NCI-H1417 treated with DMSO at 0.1 percent for 48 hours (cell line): ENCODE measurements at places on chromosomes 11 and 22.

GRCh38 chr11:108035690-108036089 lies 27.0 kb downstream of the CUL5 start:
- DNase-seq, result no peak

- no peak for DNase-seq
These were observed 13.0 kb upstream of the MYRF start for GRCh38 chr11:61739413-61739812.

DNA sequence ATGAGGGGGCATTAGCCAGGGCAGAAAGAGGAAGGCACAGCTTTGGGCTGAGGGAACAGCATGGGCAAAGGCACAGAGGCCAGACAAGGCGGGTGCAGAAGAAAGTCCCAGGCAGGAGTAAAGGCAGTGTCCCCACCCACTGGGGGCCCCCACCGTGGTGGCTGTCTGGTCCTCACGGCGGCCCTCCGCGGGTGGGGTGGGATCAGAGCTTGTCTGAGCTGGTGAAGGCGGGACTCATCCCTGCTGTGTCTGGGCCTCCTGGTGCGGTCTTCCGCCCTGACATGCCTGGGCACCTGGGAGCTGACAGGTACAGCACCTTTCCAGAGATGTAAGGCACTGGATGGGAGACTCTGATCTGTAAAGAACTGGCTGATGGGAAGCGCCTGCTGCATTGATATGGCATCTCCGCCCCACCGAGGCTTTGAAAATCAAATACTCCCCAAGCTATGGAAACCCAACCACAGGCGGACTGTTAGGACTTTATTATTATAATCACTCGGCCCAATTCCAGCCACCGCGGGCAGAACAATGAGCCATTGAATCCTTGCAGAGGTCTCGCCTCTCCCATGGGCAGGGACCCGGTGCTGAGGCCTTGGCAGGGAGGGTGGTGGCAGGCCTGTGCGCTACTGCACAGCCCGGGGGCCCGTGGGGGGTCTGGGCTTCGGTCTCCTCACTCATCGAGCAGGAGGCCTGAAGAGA lies 14.2 kb upstream of the GNB1L start:
- DNase-seq, result no peak

DNA sequence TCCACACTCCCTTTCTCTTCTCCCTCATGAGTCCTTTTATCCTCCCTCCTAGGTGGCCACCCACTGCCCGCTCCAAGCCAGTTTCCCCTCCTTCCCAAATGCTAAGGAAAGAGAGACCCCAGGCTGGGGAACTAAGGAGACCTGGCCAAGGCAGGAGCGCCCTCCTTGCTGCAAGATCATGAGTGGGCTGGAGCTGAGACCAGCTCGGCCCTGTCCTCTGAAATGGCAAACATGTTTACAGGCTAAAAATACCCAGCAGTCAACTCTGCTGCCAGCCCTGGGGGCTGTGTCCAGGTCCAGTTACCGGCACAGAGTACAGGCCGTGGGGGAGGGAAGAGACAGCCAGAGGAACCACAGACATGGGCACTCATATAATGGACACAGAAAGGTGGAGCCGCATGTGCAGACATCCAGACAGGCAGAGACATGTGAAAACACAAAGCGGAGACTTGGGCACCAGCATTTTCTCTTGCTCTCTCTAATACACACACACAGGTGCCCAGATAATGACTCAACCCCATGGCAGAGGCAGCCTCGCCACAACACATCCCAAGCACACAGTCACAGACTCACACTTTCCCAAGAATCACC lies 1.2 kb upstream of the AHNAK start:
- DNase-seq, result no peak

GRCh38 chr11:119307219-119307618 lies 9.7 kb downstream of the MCAM start:
- no peak for DNase-seq

- no peak for DNase-seq
These were observed 756.2 kb upstream of the TENM4 start for GRCh38 chr11:80196932-80197554.

DNA sequence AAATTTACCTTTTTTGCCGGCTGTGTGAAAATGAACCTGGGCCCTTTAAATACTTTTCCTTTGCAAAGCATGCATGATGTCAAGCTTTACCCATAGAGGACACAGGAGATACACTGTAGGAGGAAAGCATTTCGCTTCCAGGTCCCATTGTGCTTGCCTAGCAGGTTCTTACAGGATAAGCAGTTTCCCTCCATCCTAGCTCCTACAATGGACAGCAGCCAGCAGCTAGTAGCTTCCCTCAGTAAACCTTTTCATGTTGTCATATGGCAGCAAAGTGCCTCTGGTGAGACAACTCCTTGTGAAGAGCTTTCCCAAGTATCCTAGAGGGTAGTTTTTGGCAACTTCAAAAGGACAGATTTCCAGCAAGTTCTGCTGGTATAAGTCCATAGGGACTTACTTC lies 78.4 kb downstream of the RBFOX2 start:
- DNase-seq, result no peak

GRCh38 chr11:88535916-88536547 lies 198.5 kb upstream of the CTSC start:
- no peak for DNase-seq

DNA sequence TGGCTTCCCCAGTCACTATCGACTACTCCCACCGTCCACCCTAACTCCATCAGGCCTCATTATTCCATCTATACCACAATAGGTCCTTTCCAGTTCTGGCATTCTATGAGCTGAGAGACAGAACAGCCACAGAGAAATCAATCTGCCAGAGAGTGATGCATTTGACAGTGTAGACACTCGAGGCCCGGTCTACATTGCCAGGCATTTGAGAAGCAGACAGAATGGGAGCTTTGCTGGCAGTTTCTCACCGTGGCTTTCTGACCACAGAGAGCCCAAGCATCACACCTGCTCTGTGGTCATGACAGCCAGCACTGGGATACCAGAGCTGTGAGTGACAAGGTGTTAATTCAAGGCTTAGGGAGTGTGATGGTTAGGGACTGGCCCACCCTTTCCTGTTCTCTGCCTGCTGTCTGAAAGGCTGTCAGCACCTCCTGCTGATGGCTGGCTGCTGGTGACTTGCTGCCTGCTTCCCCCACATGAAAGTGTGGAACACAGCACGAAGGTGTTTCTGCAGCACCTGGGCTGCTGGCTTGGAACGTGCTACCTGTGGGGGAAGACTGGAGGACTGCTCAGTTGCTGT lies 137.8 kb downstream of the KIRREL3 start:
- no peak for DNase-seq

DNA sequence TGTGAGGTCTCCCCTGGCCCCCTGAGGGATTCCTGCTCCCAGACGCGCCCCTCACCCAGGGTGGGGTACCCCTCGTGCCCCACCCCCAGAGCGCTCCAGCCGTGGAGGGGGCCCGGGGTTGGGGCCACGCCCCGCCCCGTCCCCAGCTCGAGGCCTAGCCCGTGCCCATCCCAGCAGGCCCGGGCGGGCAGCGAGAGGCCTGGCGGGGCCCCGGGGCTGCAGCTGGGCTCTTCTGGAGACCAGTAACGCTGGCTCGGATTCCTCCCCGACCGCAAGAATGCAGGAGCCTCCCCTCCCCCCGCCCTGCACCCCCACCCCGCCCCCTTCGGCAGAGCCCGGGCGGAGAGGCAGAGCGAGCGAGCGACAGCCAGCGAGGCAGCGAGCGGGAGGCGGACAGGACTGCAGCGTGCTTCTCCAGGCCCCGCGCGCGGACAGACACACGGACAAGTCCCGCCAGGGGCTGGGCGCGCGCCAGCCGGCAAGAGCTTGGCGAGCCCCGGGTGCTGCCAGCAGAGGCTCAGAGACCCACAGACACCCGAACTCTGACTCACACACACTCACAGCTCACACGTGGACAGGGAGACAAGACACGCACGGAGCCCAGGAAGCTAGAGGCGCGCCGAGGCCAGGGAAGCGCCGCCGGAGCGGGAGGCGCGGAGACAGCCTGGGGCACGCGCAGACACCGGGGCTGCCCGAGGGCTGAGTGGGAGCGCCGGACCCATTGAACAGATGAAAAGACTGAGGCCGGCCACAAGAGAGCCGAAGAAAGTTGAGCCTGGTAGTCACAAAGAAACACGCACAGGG lies 15.2 kb downstream of the BCL9L start:
- DNase-seq, result no peak

GRCh38 chr11:104073950-104074705 lies 37.7 kb downstream of the DDI1 start:
- DNase-seq, result no peak

DNA sequence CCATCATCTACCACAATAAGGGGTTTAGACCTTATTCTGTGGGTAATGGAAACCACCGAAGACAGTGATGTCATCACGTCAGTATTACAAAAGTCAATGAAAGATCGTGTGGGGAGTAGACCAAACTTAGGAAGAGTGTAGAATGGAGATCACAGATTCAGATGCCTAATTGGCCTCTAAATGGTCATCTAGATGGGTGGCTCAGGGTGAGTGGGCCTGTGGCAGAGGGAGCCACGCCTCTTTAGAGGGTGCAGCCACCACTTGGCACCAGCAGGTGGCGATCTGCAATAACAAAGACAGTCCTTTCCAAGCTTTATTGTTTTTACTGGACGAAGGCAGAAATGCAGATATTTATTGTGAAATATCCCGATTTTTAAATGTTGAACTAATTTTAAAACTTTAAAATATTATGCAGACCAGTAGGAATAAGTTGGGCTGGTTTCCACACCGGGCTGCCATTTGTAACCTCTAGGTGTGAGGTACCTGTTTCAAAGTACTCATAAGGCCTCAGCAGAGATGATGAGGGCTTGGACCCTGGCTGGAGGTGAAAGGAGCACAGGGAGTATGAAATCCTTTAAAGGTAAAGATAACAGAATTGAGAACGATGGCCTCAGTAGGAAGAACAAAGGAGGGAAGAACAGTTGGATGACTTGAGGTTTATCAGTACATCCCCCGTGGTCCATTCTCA lies 222.0 kb downstream of the DBX1 start:
- DNase-seq, result no peak

DNA sequence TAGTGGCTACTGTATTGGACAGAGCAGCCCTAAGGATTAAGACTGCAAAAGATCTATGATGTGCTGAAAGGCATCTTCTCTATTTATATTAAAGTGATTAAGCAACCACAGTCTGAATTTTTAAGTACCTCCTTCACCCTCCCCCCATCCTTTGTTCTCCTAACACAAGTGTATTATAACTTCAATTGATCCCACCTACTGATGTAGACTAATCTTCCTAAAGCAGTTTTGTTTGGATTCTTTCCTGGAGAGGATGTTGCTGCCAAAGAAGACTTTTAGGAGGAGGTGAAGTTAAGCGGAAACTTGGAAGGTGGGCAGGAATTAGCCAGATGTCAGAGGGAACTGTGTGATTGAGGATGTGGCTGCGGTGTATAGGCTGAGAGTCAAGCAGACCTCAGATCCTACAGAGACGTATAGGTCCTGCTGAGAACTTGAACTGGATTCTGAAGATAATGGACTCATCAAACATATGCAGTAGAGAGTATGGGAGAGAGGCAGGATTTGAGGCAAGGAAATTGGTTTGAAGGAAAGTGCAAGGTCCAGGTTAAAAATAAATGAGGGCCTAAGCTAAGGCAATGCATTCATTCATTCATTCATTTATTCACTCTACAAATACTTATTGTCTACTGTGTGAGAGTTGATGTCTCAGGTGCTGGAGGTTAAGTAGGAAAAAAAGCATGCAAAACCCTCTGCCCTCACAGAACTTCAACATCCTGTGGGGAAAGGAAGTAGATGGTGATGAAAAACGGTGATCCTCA lies 5.2 kb upstream of the RASSF10 start:
- no peak for DNase-seq

DNA sequence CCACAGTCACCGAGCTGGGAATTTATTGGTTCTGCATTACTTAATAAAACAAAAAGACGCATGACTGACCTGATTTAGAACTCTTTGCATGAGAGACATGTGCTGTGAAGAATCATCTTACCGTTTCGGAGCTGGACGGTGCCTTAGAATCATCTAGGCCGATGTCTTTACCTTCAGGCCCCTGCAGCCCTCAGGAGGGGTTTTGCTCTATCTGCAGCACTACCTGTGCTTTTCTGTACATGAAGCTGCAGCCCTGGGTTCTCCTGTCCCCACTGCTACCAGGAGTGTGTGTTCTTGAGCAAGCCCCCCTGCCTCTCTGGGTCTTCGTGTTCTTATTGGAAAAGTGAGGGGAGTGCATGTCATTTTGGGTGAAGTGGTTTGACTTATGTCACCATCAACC lies 94.0 kb upstream of the OR4B1 start:
- no peak for DNase-seq

DNA sequence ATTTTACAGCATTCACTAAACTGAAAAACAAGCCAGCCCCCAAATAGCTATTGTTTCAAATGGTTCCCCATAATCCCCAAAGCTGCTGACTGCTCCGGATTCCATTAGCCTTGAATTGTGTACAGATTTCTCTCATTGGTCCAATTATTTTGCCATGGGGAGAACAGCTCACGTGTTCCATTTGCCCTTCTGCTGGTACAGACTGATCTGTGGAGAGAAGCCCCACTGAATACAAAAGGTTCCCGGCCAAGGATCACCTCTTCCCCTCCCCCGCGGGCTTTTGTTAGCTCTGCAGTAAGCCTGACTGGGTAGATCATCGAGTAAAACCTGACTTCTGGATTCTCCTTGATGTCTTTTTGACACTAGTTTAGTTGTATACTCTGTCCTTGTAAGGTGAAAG lies 9.1 kb upstream of the MAPK8IP1 start:
- no peak for DNase-seq

- no peak for DNase-seq
These were observed 7.9 kb downstream of the SNAP29 start for GRCh38 chr22:20866736-20867135.

GRCh38 chr22:22895776-22896445 lies 8.3 kb downstream of the IGLL5 start:
- no peak for DNase-seq

GRCh38 chr11:60700689-60701468 lies 1.5 kb downstream of the MS4A8 start:
- peak; percentile 83 for DNase-seq

GRCh38 chr22:46934746-46935491 lies 172.5 kb downstream of the TBC1D22A start:
- DNase-seq, result no peak

DNA sequence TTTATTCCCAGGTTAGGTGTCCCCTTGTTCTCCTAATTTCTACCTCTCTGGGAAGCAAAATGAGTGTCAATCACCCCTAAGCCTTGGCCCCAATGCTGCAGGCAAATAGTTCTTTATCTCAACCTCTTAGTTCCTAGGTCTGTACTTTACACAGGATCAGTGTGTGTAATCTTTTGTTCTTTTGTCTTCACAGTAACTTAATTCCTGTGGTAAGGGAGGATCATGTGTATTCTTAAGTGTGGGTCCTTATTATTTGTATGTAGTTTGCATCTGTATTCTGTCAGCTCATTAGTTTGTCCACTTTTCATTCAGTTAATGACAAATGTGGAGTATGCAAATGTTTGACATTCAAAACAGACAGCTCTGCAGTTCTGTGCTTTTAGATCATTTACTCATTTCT lies 166.7 kb downstream of the FAT3 start:
- DNase-seq, result no peak

- no peak for DNase-seq
These were observed 39.7 kb downstream of the DKK3 start for GRCh38 chr11:11968511-11969280.

GRCh38 chr22:21803811-21804249 lies 63.6 kb downstream of the MAPK1 start:
- no peak for DNase-seq

GRCh38 chr22:38461414-38462081 lies 6.3 kb upstream of the KDELR3 start:
- DNase-seq, result peak; percentile 56
